Right lung (tissue), 10 donors: ENCODE measurements at places on chromosomes 2 and 18.

- no peak for DNase-seq
Measured at GRCh38 chr2:100702438-100703109, 117.4 kb upstream of the NPAS2 start.

- DNase-seq: no peak
Measured at GRCh38 chr2:180747728-180748127, 232.7 kb upstream of the UBE2E3 start.

- DNase-seq: no peak
Measured at GRCh38 chr2:10256031-10256514, 46.6 kb upstream of the HPCAL1 start.

DNA sequence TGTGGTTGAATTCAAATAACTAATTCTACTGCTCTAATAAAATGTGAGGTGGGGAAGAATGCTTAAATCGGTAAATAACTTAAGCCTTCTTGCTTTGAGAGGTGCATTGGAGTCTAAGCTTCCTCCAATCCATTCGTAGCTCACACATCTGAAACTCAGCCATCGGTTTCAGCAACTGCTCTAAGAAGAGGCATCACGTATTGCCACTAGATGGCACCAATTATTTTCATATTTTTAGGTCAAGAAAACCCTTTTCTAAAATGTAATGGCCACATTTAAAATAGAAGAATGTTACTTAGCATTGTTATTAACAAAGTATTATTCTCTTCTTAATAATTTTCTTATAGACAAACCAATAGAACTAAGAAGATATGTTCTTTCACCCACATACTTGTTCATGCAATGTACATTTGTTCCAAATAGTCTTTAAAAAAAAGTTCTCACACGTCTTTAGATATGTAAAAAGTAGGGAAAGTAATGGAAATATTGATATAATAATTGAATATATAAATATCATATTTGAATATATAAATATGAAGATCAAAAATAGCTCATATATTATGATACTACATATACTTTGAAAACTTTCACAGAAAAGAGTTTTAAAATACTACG lies 229.8 kb downstream of the CCDC178 start:
- DNase-seq: peak; percentile 19

DNA sequence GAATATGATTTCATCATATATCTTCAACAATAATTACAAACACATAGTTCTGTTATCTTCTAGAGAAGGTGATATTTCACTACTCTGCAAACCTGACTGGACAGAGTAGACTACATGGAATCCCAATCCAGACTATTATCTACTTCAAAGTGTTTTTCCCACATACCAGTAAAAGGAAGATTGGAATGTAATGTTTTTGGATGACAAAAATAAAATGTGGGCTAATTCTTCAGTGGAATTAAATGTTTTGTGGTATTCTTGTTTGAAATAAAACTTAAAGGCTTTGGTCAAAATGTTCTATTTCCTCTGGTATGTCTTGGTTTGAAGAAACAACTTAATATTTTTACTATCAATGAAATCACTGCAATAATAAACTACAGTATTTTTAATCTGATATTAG lies 22.1 kb downstream of the COL5A2 start:
- no peak for DNase-seq

DNA sequence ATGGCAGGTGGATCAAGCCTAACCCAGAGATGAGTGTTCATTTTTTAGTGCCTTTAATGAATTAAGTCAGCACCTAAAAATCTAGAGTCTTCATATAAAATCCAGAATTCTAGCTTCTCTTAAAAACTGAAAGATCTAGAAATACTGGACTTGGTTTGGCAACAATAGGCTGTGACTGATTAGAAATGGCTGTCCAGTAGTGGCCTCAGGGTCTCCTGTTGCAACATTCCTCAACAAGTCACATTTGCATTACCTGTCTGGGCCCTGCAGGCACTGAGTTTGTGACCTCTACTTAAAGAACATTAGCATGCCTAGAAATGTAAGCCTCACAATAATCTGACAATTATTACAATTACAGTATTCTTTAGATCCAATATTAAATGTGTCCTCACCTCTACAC lies 33.1 kb downstream of the MBD2 start:
- no peak for DNase-seq

DNA sequence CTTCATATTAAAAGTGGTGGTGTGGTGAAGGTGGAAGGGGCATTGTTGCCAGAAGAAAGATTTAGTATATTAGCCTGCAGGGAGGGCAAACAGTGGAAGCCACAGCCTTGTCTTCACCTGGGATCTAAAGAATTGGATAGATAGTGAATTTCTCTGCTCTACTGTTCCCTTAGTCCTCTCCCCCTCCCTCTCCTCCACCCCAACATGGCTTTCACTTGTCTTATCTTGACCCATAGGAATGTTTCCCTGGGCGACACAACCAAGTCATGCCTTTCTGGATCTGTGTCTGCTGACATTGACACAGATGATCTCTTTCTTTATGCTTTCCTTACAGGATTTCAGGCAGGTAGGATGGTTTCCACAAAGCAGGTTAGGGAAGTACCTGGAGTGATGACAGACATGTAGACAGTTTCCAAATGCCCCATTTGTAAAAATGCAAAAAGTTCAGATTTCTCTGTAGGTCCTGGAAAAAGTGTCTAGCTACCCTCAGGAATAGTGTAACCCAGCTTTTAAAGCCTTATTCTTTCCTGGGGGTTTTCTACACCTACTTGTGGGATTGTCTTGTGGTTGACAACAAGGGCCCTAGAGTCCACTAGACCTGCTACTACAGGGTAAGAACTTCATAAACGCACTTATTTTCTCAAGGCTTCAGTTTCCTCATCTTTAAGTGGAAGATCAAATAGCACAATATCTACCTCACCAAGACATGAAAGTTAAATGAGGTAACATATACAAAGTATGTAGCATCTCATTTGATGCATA lies 184.2 kb upstream of the SP5 start:
- no peak for DNase-seq

GRCh38 chr2:120541553-120541932 lies 194.1 kb upstream of the GLI2 start:
- DNase-seq: no peak

GRCh38 chr2:240916571-240917008 lies 10.5 kb downstream of the CROCC2 start:
- peak; percentile 82 for DNase-seq
